ENCODE measurements at places on chromosomes 4 and X.

GRCh38 chrX:110036162-110037033 lies 33.5 kb downstream of the TMEM164 start:
- no peak for DNase-seq

GRCh38 chrX:87805829-87806490 lies 288.4 kb downstream of the KLHL4 start:
- DNase-seq, result no peak

DNA sequence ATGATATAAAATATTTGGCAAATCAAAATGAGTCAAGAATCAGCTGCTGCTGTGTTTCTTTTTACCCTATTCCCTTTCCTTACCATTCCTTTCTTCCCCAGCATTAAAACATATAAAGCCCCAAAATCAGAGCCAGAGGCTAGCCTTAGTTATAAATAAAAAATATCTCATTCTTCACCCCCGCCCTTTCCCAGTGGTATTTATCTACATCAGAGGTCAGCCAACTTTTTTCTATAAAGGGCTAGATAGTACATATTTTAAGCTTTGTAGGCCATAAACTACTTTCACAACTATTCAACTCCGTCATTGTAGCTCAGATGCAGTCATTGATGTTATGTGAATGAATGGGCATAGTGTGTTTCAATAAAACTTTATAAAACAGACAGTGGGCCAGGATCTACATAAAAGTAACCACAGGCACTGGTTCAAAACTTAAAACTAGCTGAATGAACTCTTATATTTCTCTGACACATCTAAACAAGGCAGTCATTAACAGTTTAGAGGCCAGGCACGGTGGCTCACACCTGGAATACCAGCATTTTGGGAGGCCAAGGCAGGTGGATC lies 30.5 kb upstream of the TCEANC start:
- DNase-seq, result no peak

DNA sequence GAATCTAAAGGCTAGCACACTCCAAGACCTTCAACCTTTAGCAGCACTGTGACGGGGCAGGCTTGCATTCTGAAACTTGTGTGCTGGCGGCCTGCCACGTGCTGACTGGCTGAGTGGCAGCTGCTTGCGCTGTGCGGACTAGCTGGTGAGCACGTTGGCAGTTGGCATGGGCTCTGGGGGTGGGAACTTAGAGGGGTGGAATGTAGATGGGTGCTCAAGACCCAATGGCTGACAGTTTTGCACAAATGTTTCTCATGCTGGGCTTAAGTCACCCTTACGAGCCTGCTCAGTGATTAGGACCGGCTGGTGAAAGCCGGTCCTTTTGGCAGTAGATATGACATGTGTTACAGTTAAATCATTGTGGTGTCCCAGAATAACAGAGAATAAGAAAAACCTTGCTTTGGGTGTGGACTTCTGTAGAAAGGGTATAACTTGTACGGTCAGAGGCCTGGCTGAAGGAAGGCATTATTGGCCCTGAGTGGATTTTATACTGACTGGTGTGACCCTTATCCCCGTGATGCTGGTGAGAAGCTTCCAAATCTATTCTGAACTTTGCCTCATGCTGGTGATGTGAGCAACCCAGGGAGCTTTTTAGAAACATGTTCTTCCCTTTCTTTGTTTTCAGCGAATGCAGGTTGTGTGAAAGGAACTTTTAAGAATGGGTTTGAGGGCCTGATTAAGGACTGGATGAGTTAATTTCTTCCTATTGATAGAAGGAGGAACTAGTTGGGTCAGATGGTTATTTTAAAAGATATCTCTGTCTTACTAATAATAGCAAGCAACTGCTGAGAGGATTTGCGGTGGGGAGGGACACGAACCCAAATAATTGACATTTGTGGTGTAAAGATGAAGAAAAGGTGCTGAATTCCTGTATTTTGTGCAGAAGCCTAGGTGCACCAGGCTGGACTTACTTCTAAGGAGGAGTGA lies 107.4 kb upstream of the SLC4A4 start:
- no peak for DNase-seq

- DNase-seq, result no peak
Observed at GRCh38 chrX:109990582-109991276, 12.2 kb upstream of the TMEM164 start.

- no peak for DNase-seq
Observed at GRCh38 chr4:113684534-113685091, 76.9 kb downstream of the CAMK2D start.

DNA sequence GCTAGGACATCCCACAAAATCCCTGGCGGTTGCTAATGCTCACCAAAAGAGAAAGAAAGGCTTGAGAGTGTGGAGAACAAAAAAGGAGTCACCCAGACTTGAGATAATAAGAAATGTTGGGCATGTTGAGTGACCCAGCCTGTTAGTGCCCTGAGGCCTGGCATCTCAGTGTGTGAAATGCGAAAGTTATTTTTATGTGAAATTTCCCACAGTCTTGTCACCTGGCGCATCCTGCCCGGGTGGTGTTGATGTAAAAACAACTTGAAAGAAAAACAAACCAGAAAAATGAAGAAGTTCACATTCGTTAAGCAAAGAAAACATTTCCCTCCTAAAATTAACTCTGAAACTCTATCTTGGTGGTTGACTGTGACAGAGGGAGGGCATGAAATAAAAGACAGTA lies 495.2 kb downstream of the MID1IP1 start:
- no peak for DNase-seq

- DNase-seq, result no peak
Observed at GRCh38 chrX:9195199-9195880, 161.4 kb upstream of the FAM9B start.

DNA sequence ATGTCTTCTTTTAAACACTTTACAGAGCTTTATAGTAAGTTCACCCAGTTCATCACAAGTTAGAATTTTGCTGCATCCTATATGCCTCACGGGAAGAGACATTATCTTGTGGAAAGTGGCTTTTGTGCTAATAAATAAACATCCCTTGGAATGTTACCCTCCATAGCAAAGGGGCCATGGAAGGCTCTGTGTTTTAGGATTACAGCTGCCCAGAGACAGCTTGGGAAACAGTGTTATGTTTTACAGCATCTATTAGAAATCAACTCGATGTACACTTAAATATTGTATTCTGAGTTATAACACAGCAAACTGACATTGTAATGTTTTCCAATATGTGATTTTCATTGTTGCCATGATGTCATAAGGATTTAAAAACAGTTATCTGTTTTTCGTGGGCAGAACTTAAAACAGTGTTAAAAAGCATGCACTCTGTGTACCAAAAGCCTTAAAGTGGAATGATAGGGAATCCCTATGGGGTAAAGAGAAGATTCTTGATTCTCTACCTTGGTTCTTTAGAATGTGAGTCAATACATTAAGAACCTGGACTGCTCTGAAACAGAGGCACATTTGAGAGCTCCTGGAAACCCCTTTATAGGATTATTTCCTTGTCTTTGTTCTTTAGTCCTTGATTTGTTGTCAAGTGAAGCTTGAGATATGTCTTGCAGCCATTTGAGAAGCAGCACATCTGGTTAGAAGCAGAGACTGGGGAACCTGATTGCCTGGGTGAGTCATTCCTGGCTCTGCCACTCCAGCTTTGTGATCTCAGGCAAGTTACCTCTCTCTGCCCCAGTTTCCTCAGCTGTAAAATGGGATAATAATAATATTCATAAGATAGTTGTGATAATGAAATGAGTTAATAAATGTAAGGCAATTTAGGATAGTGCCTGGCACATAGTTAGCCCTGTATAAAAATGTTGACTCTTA lies 41.6 kb downstream of the ARHGAP10 start:
- no peak for DNase-seq

- DNase-seq, result no peak
Observed at GRCh38 chrX:19883878-19884277, 3.5 kb downstream of the SH3KBP1 start.

GRCh38 chr4:148514041-148514440 lies 71.8 kb upstream of the NR3C2 start:
- peak; percentile 2 for DNase-seq

DNA sequence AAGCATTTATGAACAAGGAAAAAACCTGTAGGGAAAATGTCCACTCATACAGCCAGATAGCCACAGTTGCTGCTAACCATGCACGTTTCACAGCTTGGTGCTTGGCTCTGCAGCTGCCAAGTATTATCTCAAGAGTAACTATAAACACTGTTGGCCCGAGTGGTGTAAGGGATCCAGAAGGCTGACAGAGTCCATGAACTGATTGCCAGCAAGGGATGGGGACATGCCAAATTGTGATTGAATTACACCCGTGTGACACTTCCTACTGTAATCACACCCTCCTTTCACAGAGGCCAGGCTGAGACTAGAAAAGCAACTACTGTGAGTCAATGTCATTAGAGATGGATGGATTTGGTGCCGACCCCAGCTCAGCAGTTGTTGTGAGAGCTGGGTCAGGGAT lies 223.9 kb upstream of the ANKRD50 start:
- no peak for DNase-seq

DNA sequence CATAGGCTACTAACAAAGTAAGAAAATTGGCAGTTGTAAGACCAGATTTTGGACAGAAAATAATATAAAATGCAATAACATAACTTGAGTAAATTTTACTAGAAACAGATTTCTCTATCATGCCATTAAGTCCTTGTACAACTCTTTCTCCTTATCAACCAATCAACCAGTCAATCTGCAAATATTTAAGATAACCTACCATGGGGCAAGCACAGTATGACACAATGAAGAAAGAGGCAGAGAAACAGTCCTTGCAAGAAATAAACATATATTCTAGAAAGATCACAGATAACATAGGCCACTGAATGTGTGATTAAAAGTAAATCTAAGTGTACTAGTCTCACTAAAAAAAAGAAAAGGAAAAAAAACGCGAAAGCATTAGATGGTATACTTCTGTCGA lies 194.8 kb downstream of the PPP3CA start:
- no peak for DNase-seq

- DNase-seq, result no peak
Observed at GRCh38 chr4:25146076-25146475, 14.2 kb downstream of the SEPSECS start.

GRCh38 chr4:52853351-52853750 lies 8.8 kb upstream of the RASL11B start:
- DNase-seq, result no peak

GRCh38 chr4:139044291-139044690 lies 28.7 kb downstream of the NOCT start:
- no peak for DNase-seq

DNA sequence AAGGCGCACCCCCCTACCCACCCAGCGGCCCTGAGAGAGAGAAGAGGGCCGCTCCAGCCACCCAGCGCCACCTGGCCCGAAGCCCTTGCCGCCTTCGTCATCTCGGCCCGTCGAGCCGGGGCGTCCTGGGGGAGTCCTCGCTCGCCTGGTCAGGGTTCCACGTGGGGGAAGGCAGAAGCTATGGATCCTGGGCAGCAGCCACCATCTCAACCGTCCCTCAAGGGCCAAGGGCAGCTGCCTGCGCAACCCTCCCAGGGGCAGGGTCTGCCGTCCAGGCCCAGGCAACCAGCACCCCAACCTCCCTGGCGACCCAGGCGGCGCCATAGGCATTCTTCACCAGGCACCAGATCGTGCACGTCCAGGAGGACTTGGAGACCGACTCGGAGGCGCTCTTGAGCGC lies 51.5 kb upstream of the IL13RA2 start:
- DNase-seq, result no peak

GRCh38 chr4:156280686-156281085 lies 327.0 kb upstream of the CTSO start:
- no peak for DNase-seq

DNA sequence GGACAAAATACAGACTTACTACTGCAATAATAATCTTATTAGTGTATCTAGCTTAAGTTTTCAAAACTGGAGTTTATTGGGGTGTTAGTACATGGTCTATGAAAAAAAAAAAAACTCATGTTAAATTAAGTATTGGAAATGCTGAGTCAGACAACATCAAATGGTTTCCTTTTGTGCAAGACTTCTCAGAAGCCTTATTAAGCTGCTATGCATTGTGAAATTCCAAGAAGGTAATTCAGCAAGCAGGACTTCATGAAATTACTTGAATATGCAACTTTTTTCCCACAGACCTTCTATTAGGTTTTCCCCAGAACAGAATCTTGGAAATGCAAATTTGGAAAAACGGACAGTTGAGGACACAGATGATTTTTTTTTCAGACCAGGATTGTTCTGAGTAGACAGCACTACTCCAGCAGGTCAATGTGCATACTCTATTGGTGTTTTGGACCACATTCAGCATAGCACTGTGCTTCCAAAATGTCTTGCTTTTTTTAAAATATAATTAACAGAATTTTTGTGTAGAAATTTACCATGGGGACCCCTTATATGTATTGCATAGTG lies 568.8 kb upstream of the TENM3 start:
- DNase-seq, result no peak

- DNase-seq, result peak; percentile 30
Observed at GRCh38 chr4:156771171-156771837, 200.3 kb downstream of the PDGFC start.

- no peak for DNase-seq
Observed at GRCh38 chr4:8088966-8089491, 69.6 kb downstream of the ABLIM2 start.

DNA sequence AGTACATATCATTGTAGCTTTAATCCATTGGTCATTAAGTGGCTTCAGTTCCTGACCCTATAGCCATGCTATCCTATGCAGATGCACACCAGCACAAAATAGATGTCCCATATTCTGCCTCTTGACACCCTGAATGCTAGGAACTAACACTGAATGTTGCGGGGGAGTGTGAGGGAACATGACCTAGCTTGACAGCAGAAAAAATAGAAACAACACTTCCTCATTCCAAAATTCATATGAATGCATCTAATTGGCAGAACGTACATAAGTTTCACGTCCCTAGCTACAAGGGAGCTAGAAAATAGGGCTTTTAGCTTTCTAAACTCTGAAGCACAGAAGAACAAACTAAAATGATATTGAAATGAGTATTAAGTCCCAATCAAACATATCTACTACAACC lies 14.4 kb upstream of the DCAF8L1 start:
- DNase-seq, result no peak

DNA sequence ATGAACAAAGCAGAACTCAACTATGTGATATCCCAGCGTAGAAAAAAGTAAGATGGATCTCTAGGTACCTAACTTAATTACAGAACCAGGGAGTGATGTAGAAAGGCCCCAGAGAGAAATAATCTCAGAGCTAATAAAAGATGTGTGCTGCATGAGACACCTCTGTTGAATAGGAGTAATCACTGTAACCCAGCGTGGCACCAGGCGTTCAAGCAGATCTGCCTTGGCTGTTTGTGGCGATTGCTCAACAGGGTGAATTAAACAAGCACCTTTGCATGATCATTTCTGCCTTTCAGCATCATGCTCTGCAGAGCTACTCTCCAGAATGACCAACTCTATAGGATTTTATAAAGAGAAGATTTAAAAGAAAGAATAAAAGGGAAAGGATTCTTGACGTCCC lies 81.7 kb upstream of the KCNIP4 start:
- DNase-seq, result no peak
